Natural killer cell (primary cell): ENCODE measurements at places on chromosomes 5 and 9. TPM values are rescaled to one million over a fixed set of nuclear protein-coding genes. Genes with fewer than 3 reads are reported as not detected.

- no peaks in the 10 kb centered on the region for H3K27me3 ChIP-seq
- no peak for DNase-seq
- no peak overlapping the region for H3K4me3 ChIP-seq
Measured at GRCh38 chr5:157750320-157750719, 6.8 kb downstream of the LSM11 start.

GRCh38 chr5:148961261-148962199 lies 101.3 kb downstream of the SH3TC2 start:
- peaks cover 17% of the 10 kb centered on the region for H3K4me1 ChIP-seq
- no peaks in the 10 kb centered on the region for H3K36me3 ChIP-seq
- no peaks in the 10 kb centered on the region for H3K27me3 ChIP-seq
- no peak overlapping the region for H3K27ac ChIP-seq
- H3K4me3 ChIP-seq: no peak overlapping the region

- no peaks in the 10 kb centered on the region for H3K4me1 ChIP-seq
- H3K4me3 ChIP-seq: no peak overlapping the region
- H3K27ac ChIP-seq: no peak overlapping the region
- peak; percentile 28 for DNase-seq
- no peaks in the 10 kb centered on the region for H3K36me3 ChIP-seq
Measured at GRCh38 chr9:111691672-111692329, 30.4 kb downstream of the GNG10 start.

DNA sequence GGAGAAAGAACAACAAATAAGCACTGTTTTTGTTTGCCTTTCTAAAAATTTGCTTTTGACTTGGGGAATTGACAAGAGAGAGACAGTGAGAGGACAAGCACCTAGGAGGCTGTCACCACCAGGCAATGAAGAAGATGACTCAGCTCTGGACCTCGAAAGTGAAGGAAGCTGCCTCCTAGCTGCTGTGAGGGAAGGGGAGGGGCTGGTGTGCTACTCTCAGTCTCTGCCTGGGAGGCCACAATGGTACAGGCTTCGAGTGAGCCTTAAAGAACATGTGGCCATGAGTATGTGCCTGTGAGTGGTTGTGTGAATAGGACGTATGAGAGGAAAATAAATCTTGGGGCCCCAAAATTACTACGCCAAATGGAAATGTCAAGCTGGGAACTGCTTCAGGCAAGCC lies 7.1 kb upstream of the PLK2 start:
- DNase-seq: no peak
- H3K4me1 ChIP-seq: no peaks in the 10 kb centered on the region
- H3K4me3 ChIP-seq: no peak overlapping the region
- no peaks in the 10 kb centered on the region for H3K27me3 ChIP-seq

- DNase-seq: no peak
- H3K27ac ChIP-seq: no peak overlapping the region
- H3K4me3 ChIP-seq: no peak overlapping the region
- H3K36me3 ChIP-seq: no peaks in the 10 kb centered on the region
Measured at GRCh38 chr9:23011669-23012068, 565.0 kb downstream of the DMRTA1 start.

GRCh38 chr5:73174100-73174815 lies 1.3 kb downstream of the TMEM174 start:
- no peak overlapping the region for H3K4me3 ChIP-seq
- H3K27me3 ChIP-seq: peaks cover 10% of the 10 kb centered on the region
- no peaks in the 10 kb centered on the region for H3K4me1 ChIP-seq
- H3K27ac ChIP-seq: no peak overlapping the region
- DNase-seq: no peak

DNA sequence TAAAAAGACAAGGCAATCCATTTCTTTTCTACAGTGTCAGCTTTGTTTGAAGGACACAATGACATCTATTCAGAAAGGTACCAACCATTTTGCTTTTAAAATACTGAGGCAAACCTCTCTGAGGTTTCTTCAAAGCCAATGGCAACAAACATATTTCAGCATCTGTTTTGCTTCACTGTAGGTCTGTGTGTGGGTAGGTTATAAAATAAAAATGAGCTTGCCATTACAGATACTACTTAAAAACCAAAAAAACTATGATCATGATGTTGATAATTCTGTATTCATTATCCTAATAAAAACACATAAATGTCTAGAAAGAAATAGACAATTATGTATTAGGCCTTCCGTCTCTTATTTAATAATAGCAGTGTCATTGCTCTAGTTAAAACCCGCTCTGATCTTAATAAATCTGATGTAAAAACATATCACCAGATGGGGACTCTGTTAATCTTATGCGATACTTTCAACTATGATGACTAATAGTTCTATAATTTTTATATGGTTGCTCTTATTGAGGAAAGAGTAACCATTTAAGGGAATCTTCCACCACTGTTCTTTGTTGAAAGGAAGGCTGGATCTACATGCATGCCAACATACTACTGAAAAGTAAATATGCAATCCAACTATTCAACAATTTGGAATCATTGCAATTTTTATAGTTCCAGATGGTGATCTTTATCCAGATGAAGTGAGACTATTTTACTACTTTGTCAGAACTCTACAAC lies 647.2 kb downstream of the PDE4D start:
- no peaks in the 10 kb centered on the region for H3K36me3 ChIP-seq
- H3K4me1 ChIP-seq: no peaks in the 10 kb centered on the region
- H3K4me3 ChIP-seq: no peak overlapping the region
- no peaks in the 10 kb centered on the region for H3K27me3 ChIP-seq
- DNase-seq: no peak
- no peak overlapping the region for H3K27ac ChIP-seq

- H3K4me1 ChIP-seq: no peaks in the 10 kb centered on the region
- DNase-seq: no peak
- peaks cover 31% of the 10 kb centered on the region for H3K27me3 ChIP-seq
- no peak within 1 kb of the TSS for H3K27ac ChIP-seq
- H3K4me3 ChIP-seq: no peak within 1 kb of the TSS
Measured at GRCh38 chr5:71719063-71719964, at the start of gene CARTPT. CARTPT (plus strand) TSS chr5:71719275; CDS start chr5:71719294, 19 bp downstream.

DNA sequence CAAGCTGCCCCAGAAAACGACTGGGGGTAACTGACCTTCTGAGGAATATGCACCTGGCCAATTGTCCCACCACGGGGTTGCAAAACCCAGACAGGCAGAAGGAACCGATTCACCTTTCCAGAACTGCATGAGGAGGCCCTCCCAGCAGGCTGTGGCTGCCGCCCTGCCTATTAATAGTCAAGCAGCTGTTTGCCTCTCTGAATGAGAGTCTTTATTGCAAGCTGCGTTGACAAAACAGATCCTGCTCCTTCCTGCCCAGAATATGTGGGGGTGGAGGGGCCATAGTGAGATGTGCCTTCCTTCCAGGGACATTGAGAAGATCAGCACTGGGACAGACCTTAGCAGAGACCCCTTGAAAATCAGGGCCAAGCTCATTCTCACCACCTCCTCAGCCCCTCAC lies 18.3 kb upstream of the TCOF1 start:
- DNase-seq: no peak
- H3K27ac ChIP-seq: no peak overlapping the region
- no peak overlapping the region for H3K4me3 ChIP-seq
- H3K36me3 ChIP-seq: no peaks in the 10 kb centered on the region

DNA sequence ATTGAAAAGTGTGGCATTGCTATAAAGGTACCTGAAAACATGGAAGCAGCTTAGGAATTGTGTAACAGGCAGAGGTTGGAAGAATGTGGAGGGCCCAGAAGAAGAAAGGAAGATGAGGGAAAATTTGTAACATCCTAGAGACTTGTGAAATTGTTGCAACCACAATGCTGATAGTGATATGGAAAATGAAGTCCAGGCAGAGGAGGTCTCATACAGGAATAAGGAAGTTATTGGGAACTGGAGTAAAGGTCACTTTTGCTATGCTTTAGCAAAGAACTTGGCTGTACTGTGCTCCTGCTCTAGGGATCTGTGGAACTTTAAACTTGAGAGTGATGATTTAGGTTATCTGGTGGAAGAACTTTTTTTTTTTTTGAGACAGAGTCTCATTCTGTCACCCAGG lies 43.5 kb downstream of the PTPDC1 start:
- H3K36me3 ChIP-seq: no peaks in the 10 kb centered on the region
- H3K27ac ChIP-seq: no peak overlapping the region
- H3K27me3 ChIP-seq: no peaks in the 10 kb centered on the region
- no peak for DNase-seq
- H3K4me3 ChIP-seq: no peak overlapping the region

GRCh38 chr9:21399956-21400355 lies 9.0 kb upstream of the IFNA8 start:
- no peak for DNase-seq
- H3K27me3 ChIP-seq: peaks cover 44% of the 10 kb centered on the region
- H3K4me3 ChIP-seq: no peak overlapping the region
- no peaks in the 10 kb centered on the region for H3K36me3 ChIP-seq

GRCh38 chr5:84069608-84070179 lies 315.0 kb downstream of the EDIL3 start:
- H3K4me1 ChIP-seq: no peaks in the 10 kb centered on the region
- H3K27me3 ChIP-seq: no peaks in the 10 kb centered on the region
- no peak overlapping the region for H3K27ac ChIP-seq
- DNase-seq: no peak
- no peaks in the 10 kb centered on the region for H3K36me3 ChIP-seq

DNA sequence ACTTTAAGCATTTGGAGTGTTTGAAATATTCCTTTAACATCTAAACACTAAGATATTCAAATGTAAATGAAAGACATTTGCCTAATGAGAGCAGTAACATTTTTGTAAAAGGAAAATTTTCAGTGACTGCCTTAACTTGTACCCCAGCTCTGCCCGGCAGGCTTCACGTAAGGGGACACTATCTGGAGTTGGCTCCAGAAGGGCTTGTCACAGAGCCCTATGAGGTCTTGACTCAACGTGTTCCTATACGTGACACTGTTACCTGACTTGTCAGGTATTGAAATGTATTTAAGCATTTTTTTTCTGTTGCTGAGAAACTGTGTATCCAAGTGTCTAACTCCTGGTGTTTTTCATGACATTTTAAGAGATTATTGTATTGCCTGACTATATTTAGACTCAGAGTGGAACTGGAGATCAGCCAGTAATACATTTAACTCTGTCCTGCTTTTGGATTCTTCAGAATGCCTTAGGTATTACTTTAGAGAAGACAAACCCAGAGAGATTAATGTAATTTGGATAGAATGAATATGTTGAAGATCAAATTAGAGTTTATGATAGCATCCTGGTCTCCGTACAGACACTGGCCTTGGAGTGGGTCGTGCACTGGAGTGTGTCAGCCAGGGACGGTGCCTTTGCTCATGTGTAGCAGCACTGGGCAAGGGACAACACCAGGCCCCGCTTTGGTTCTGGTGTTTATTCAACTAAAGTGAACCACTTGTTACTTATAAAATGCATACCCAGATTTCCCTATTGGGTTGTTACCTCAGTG lies 34.6 kb upstream of the PHF2 start:
- no peaks in the 10 kb centered on the region for H3K27me3 ChIP-seq
- H3K4me1 ChIP-seq: no peaks in the 10 kb centered on the region
- no peak overlapping the region for H3K4me3 ChIP-seq

- H3K27ac ChIP-seq: no peak overlapping the region
- H3K36me3 ChIP-seq: no peaks in the 10 kb centered on the region
- H3K4me1 ChIP-seq: no peaks in the 10 kb centered on the region
- no peaks in the 10 kb centered on the region for H3K27me3 ChIP-seq
- H3K4me3 ChIP-seq: no peak overlapping the region
Measured at GRCh38 chr5:8685704-8686103, 816.8 kb downstream of the MTRR start.

- H3K36me3 ChIP-seq: no peaks in the 10 kb centered on the region
- no peaks in the 10 kb centered on the region for H3K4me1 ChIP-seq
- DNase-seq: no peak
- H3K27me3 ChIP-seq: no peaks in the 10 kb centered on the region
- H3K27ac ChIP-seq: no peak overlapping the region
- H3K4me3 ChIP-seq: no peak overlapping the region
Measured at GRCh38 chr5:136613230-136613629, 247.9 kb upstream of the TRPC7 start.

DNA sequence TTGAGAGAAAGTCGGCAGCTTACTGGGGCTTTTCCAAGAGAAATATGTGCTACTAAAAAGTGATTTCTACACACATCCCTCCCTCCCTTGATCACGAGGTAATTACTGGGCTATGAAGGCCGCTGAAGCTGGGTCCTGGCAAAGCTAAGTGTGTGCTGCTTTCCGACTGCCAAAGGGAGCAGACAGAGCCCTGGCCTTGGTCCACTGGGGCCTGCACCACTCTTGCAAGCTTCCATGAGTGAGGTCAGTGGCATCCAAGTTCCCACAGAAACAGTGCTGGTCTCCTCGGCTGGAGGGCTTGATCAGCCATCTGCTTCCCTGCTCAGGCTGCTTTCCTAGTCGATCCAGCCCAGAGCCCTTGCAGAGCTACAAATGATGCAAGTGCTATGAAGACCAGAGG lies 154.8 kb upstream of the LHFPL2 start:
- DNase-seq: no peak
- H3K27ac ChIP-seq: no peak overlapping the region
- H3K4me1 ChIP-seq: no peaks in the 10 kb centered on the region
- H3K27me3 ChIP-seq: no peaks in the 10 kb centered on the region

DNA sequence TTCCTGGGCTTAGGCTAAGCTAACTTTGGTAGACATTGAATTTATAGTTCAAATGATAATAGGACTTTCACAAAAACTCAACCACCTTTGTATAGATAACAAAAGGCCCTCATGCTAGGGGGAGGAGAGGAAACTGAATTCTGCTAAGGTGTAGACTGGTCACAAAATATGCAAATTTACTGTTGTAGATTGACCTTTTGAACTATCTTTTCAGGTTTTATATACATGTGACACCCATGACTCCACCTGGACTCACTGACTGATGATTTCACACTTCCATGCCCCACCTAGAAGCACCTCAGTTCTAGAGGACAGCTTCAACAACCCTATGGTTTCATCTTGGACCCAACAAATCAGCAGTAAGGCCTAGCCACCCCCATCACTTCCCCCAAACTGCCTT lies 165.7 kb downstream of the CEMIP2 start:
- H3K36me3 ChIP-seq: no peaks in the 10 kb centered on the region
- no peak overlapping the region for H3K4me3 ChIP-seq

DNA sequence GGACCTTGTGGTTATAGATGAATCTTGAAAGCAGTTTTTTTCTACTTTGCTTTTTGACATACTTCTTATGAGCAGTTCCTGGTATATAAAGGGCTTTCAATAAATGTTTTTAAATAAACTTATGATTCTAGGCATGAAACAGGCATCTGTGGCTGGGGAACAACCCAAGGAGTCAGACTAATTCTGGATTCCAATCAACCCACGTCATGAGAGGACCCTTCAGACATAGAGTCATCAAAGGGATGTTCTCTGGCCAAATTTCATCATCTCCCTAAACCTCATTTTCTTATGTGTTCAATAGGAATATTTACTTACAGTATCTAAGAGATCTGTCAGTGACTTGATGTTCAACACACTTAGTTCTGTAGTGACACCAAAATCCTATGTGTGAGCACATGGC lies 243.8 kb upstream of the ZNF462 start:
- H3K27me3 ChIP-seq: no peaks in the 10 kb centered on the region
- H3K36me3 ChIP-seq: no peaks in the 10 kb centered on the region
- no peaks in the 10 kb centered on the region for H3K4me1 ChIP-seq
- DNase-seq: no peak
- H3K27ac ChIP-seq: no peak overlapping the region

HAVCR1 gene
- 10.9 TPM for total RNA-seq

HINT1 gene
- 125 TPM for total RNA-seq

PBX3 gene
- 46.9 TPM for total RNA-seq

GABRB2 gene
- not detected for total RNA-seq

NOXA1 gene
- total RNA-seq: 7.7 TPM

CCDC112 gene
- 2.5 TPM for total RNA-seq

IL3 gene
- total RNA-seq: not detected

CFAP90 gene
- total RNA-seq: not detected

CCIN gene
- 2.8 TPM for total RNA-seq

TMOD1 gene
- total RNA-seq: 1.9 TPM

PCDHA2 gene
- total RNA-seq: not detected

PRRX2 gene
- total RNA-seq: not detected
